ENCODE measurements at places on chromosomes 11 and 22.

GRCh38 chr11:122731500-122731913 is 76.0 kb downstream of the UBASH3B start:
- DNase-seq = no peak

GRCh38 chr11:20249378-20249777 is 89.1 kb upstream of the DBX1 start:
- no peak for DNase-seq

GRCh38 chr22:49561338-49561737 is 266.3 kb downstream of the BRD1 start:
- DNase-seq = no peak

DNA sequence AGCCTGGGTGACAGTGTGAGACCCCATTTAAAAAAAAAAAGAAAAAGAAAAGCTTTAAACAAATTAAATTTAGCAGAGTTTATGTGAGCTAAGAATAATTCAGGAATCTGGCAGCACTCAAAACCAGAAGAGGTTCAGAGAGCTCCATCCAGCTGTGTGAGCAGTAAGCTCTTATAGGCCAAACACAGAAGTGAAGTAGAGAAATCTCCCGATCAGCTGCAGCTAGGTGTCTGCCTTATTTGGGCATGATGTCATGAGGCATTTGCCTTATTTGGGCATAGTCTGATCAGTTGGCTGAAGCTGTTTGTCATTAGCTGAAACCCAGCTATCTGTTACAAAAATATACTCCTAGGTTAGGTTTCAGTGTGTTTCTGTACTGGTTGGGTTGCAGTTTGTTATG is 8.2 kb downstream of the MS4A15 start:
- no peak for DNase-seq

DNA sequence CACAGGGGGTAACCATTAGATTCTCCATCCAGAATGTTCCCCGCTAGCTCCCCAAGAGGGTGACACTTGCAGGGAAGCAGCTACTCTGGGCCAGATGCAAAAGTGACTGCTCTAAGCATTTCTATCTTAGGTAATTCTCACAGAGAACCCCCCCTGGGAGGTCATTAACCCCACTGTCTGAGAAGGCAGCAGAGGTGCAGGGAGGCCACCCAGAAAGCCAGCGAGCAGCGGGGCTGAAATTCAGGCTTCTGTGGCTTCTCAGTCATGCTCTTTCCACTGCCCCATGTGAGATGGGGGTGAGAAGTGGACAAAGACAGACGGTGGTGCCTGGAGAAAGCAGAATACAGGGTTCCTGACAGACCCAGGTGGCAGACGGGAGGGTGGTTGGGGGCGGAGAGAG is 114.4 kb upstream of the ASPHD2 start:
- no peak for DNase-seq

GRCh38 chr11:99275521-99275920 is 254.8 kb downstream of the CNTN5 start:
- DNase-seq = no peak

GRCh38 chr11:64472593-64473455 is 113.9 kb downstream of the RPS6KA4 start:
- no peak for DNase-seq

GRCh38 chr11:133639408-133639807 is 107.1 kb upstream of the OPCML start:
- DNase-seq = no peak

DNA sequence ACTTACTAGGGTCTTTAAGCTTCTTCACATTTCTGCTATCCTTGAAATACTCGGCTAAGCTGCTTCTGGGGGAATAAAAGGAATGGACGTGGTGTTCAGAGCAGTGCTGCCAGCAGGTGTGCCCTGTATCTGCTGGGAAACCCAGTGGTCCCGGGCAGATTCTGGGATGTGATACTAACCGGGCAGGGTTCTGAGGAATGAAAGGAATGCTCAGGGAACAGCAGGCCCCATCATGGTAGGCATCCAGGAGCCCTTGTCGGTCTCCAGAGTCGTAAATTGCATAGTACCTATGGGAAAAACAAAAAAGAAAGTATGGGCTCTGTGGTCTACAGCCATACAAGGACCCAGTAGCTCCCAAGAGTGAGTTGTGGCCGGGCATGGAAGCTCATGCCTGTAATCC is 4.5 kb upstream of the TMEM223 start:
- DNase-seq = no peak

DNA sequence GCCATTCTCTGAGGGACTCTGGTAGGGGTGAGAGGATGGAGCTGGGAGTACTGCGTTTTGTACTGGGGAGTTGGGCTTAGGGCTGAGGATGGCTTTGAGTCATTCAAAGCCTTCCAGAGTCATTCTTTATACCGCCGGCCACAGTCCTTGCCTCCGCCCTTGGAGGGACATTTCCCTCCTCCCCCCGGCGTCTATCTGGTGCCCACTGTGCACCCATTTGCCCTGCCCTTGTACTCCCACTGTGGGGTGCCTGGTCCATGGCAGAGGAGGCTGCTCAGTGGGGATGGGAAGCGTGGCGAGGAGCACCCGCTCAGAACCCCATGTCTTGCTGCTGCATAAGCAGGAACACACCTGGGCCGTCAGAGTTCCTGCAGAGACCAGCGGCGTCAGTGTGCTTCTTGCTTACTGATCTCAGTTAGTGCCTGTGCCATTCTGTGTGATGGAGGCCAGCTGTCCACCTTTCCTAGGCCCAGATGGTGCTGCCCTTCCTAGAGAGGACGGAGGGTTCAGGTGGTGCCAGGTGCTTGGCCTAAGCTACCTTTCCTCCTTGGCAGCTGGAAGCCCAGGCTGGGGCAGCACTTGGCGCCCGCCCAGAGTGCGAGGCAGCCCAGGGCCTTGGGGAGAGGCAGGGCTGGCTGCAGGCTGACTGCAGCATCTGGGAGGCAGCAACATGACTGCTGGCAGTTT is 23.3 kb upstream of the TMEM191C start:
- DNase-seq = no peak

- DNase-seq = no peak
Observed at GRCh38 chr11:126217491-126217890, 5.9 kb downstream of the FAM118B start.

GRCh38 chr22:34430386-34430785 is 510.1 kb upstream of the LARGE1 start:
- no peak for DNase-seq

- peak; percentile 59 for DNase-seq
Observed at GRCh38 chr11:44621140-44621681, 55.7 kb downstream of the CD82 start.

- no peak for DNase-seq
Observed at GRCh38 chr11:125351868-125352250, 144.2 kb downstream of the FEZ1 start.

DNA sequence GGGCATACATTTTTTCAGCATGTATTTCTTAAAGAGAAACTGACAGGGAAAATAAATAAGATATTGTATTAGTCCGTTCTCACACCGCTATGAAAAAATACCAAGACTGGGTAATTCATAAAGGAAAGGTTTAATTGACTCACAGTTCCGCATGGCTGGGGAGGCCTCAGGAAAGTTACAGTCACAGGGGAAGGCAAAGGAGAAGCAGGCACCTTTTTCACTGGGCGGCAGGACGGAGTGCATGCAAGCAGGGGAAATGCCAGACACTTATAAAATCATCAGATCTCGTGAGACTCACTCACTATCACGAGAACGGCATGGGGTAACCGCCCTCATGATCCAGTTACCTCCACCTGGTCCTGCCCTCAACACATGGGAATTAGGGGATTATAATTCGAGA is 44.2 kb downstream of the PPFIA1 start:
- no peak for DNase-seq

DNA sequence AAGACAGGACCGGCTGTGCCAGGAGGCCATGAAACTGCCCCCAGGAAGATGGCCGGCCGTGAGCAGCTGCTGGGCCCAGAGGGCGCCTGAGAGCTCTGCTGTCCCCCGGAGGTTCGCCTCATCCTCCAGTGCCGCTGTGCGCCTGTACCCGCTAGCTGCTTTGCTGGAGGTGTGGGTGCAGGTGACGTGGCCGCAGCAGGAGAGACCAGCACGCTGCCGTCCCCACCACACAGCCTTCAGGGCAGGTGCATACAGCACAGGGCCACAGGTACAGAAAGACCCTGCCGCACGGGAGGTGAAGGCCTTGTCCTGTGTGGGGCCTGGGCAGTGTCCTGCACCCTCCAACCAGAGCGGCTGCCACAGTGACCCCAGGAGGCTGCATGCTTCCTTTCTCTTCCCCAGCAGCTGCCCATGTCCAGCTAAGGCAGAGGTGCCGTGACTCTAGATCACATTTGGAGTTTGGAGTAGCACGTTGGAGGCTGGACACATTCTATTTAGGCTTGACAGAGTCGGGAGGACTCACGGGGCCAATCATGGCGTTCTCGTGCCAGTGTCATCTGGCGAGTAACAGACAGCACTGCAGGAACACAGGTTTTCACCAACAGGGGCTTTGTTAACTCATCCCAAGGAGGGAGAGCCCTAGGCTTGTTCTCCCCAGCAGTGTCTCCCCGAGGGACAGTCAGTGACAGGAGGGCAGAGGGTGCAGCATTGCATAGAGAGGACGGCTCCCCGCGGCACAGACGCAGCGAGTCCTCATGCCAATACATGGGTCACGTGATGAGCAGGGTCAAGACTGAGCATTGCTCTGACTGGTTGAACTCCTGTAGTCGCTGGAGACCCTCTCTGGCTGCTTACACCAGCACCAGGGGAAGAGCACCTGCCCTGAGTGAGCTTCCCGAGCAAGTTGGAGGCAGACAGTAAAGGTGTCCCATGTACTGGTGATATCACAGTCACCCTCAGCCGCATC is 18.7 kb upstream of the PANX2 start:
- no peak for DNase-seq

DNA sequence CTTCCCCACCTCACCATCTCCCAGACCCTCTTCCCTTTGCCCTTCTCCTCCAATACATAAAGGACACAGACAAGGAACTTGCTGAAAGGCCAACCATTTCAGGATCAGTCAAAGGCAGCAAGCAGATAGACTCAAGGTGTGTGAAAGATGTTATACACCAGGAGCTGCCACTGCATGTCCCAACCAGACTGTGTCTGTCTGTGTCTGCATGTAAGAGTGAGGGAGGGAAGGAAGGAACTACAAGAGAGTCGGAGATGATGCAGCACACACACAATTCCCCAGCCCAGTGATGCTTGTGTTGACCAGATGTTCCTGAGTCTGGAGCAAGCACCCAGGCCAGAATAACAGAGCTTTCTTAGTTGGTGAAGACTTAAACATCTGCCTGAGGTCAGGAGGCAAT is 58.2 kb downstream of the TIMP3 start:
- no peak for DNase-seq

GRCh38 chr11:13268791-13269190 is 8.8 kb upstream of the BMAL1 start:
- no peak for DNase-seq

DNA sequence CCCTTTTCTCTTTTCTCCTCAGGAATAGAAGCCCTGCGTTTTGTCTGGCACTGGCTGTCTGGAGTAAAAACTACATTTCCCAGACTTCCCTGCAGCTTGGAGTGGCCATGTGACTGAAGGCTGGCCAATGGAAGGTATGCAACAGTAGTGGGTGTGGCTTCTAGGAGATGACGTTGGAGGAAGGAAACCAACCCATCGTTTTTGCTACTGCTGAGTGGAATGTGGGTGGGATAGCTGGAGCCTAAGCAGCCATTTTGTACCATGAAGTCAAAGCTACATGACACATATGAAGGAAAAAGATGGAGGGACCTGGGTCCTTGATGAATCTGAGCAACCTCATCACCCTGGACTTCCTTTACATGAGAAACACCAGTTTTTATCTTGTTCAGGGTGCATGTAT is 19.6 kb downstream of the FGF3 start:
- no peak for DNase-seq

DNA sequence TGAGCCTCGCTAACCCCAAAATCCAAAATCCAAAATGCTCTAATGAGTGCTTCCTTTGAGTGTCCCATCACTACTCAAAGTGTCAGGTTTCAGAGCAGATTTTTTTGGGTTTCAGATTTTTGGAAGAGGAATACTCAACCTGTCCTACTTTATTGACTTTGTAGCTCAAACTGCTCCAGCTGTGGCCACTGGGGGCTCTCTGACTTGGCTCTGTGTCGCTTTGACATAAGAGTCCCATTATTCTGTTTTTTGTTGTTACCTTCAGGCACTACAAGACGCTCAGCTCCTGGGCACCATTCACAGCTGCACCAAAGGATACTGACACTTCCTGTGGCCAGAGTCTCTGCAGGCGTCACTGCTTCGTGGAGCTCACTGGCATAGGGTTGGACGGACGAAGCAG is 41.1 kb downstream of the PHF21B start:
- DNase-seq = no peak

Measured in stimulated activated CD4-positive, alpha-beta T cell treated with anti-CD3 and anti-CD28 coated beads, Interleukin-4, amount 100 ng/mL, for 4 hours (primary cell).